Upper lobe of left lung (tissue), 6 donors: ENCODE measurements at places on chromosomes 6 and 20. TPM values are rescaled to one million over a fixed set of nuclear protein-coding genes. Genes with fewer than 3 reads are reported as not detected.

TMC2 gene
- total RNA-seq: 0.57 TPM

DNA sequence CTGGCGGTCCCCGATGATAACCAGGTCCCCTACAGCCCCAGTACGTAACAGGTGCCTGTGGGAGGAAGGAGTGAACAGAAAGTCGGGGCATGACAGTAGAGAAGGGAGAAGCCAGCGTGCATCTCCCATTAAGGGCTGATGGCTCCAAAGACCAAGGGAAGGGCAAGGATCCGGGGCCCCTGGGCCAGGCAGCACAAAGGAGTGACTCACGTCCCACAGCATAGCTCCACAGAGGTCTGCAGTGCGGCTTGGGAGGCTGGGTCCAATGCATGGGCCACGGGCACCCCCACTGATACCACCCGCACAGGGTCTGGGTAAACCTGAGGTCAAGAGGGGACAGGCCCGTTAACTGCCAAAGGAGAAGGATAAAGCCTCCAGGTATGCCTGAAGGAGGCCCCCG is 10.3 kb downstream of the AARS2 start:
- DNase-seq: no peak

TXLNB gene
- total RNA-seq: 1.0 TPM

- DNase-seq: no peak
Observed at GRCh38 chr6:118468682-118469465, 79.2 kb upstream of the PLN start.

- no peak for DNase-seq
Observed at GRCh38 chr6:21377356-21377755, 216.2 kb upstream of the SOX4 start.

DNA sequence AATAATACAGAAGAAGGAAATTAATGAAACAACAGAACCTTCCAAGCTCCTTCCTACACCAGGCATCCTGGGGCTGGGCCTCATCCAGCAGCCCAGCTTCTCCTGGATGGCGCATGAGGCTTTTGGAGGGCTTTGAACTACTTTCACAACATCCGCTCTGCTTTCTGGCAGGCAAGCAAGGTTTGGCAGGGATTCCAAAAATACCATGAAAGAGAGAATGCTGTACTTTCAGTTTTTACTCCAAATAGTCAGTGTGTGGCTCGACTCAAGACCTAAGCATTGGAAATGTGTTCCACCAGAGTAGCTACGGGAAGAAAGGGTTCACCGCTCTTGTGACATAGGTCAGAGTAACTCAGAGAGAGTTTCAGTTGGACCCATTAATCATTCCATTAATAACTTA is 125.4 kb downstream of the OPRM1 start:
- DNase-seq: no peak

AVP gene
- total RNA-seq: not detected

FUT9 gene
- total RNA-seq: not detected

DNA sequence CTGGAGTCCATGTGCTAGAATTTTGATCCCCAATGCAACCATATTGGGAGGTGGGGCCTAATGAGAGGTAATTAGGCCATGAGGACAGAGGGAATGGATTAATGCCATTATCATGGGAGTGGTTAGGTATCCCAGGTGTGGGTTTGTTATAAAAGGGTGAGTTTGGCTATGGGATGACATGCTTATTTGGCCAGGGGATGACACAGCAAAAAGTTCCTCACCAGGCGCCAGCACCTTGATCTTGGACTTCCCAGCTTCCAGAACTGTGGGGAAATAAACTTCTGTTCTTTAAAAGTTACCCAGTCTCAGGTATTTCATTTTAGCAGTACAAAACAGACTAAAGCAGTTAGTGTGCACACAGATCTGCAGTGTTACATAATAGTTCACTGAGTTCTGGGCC is 84.1 kb downstream of the ADGB start:
- no peak for DNase-seq

GRCh38 chr6:28336284-28337120 is 554 bp upstream of the ZSCAN31 start:
- DNase-seq: no peak

MAP3K5 gene
- total RNA-seq: 42.0 TPM

- no peak for DNase-seq
Observed at GRCh38 chr6:11393713-11394627, 143.6 kb upstream of the TMEM170B start.

GRCh38 chr6:70264306-70264705 is 38.6 kb downstream of the COL9A1 start:
- no peak for DNase-seq

TMEM200A gene
- 3.4 TPM for total RNA-seq

DNA sequence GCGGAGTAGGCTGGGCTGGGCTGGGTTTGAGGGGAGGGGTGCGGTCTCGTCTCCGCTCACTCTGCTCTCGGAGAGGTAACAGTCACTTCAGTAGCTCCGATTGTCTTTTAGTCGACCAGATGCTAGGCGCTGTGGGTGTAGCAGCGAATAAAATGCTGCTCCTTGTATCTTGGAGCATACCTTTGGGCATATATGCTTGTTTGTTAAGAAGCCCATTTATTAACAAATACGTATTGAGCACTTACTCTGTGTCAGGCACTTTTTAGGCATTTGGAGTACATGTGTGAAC is 545 bp downstream of the ACTR5 start:
- no peak for DNase-seq

GRCh38 chr6:73107016-73107415 is 118.3 kb downstream of the KHDC1L start:
- DNase-seq: no peak

DNA sequence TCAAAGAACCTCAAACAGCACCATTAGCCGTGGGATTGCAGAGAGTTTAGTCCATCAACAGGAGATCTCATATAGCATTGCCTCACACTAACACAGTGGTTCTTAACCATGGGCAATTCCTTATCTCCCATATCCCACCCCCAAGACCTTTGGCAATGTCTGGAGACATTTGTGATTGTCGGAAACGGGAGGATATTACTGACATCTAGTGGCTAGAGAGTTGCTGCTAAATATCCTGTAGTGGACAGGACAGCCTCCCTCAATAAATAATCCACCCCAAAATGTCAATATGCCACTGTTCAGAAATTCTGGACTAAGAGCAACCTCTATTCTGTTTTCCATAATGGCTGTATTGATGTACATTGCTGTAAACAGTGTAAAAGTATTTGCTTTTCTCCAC is 210.1 kb upstream of the CCN2 start:
- DNase-seq: no peak

CYP39A1 gene
- total RNA-seq: 4.7 TPM

DNA sequence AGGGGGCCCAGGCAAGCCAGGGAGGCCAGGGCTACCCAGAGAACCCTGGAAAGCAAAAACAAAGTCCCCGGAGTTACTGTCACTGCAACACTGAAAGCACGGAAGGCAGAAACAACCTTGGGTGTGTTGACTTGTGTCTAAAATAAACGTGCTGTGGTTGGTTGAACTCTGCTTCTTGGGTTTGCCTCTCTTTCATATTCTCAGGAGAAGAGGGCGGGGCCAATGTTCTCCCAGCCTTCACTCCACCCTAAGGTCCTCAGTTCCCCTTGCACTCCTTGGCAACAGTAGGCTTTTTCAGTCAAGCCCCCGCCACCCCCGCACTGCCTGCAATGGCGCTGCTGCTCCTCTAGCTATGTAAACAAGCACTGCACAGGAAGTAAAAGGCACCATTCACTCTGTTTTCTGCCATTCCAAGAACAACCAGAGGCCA is 60.9 kb downstream of the COL9A1 start:
- DNase-seq: no peak

DNA sequence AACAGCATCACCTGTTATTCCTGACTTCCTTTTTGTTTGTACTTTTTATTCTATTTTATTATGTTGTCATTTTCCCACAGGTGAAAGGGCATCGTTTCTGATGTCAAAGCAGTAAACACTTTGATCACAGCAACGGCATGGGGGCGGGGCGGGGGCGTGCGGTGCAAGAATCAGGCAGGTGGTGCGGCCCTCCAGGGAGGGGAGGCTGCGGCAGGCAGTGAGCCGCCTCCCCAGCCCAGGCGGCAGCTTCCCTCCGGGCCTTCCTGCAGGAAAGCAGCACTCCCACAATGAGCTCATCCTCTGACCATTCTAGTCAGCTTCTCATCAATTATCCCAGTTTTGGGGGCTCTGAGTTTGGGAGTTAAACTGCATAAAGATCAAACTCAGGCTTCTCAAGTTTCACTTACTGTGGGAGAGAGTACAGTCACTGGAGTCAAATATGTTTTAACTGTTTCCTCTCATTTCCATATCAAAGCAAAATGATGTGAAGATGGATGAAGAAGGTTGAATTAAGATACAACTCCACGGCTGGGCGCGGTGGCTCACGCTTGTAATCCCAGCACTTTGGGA is 608.4 kb upstream of the AGPAT4 start:
- no peak for DNase-seq

CLPSL2 gene
- not detected for total RNA-seq

GRCh38 chr6:38391206-38391605 is 248.5 kb downstream of the BTBD9 start:
- no peak for DNase-seq

- no peak for DNase-seq
Observed at GRCh38 chr6:71246596-71246995, 42.0 kb upstream of the OGFRL1 start.

DNA sequence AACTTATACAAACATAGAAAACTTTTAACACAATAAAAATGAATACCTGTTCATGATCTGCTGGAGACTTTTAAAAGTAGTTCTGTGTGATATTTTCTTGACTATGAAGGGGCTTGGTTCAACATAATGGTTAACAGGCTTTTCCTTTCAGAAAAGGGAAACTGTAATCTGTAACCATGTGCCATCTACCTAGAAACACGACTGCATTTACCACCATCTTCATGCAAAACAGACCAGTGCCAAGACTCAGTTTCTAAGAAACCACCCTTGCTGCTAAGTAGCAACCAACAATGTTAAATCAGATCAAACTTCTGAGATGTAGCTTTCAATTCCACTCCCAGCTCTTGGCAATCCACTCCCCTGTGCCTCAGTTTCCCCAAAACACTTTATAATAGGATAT is 15.7 kb downstream of the STAU1 start:
- no peak for DNase-seq

DNA sequence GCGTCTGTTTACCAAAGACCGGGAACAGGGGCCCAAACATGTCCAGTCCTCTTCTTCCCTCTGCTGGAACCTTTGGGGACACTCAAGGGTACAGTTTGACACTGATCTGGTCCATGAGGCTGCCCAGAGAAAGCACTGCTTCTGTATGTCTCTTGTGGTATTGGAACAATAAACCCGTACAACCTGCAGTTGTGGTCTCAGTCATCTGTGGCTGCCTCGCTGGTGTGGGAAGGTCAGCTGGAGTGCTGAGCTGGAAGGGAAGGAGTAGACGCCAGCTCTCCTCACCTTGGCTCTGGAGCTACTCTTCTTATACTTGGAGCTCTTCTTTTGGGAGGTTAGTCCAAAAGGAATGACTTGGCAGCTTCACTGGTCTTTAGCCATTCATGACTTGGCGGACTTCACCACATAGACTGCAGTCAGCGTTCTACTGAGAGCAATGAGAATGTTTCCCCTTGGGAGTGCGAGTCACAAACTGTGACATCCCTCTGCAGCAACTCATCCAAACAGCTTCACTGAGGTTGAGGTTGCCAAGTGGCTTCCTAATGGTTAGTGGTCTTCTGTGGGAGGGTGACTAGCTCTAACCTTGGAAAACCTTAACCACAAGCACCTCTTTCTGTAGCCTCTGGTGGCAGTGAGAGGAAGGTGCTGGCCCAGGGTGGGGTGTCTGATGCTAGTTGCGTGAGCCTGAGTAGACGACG is 81.2 kb downstream of the ASXL1 start:
- DNase-seq: peak; percentile 13

- no peak for DNase-seq
Observed at GRCh38 chr20:18727032-18727508, 86.5 kb upstream of the SCP2D1 start.

GRCh38 chr20:54626126-54626525 is 150.7 kb downstream of the DOK5 start:
- no peak for DNase-seq

GRCh38 chr20:4912380-4913142 is 88.7 kb downstream of the SLC23A2 start:
- no peak for DNase-seq

DNA sequence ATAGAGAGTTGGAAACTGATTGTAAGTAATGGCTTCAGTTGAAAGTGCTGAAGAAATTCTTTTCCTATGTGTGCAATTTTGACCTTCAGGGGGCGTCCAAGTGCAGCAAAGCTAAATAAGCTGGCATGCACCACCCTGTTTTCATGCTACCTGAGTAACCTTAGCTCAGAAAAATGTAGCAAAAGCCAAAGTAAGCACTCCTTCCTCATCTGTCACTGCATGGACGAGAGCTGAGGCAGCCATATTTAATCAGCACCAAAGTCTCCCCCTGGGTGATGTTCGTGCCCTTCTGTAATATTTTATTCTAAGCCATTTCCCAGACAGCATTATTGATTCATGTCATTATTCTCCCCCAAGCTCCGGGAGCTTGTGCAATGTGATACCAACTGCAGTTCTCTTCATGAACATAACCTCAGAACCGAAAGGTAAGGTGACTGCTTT is 123.1 kb downstream of the RPS12 start:
- DNase-seq: peak; percentile 30

PLN gene
- total RNA-seq: 2.7 TPM

GRCh38 chr6:108589244-108589791 is 28.6 kb downstream of the FOXO3 start:
- peak; percentile 68 for DNase-seq

EPPIN gene
- not detected for total RNA-seq

OR2B6 gene
- not detected for total RNA-seq

- DNase-seq: no peak
Observed at GRCh38 chr6:33599413-33599938, 19.4 kb upstream of the BAK1 start.

MROH8 gene
- 4.2 TPM for total RNA-seq

GRCh38 chr6:98136333-98136732 is 698.0 kb upstream of the POU3F2 start:
- DNase-seq: no peak

GRCh38 chr20:16404640-16405039 is 168.6 kb downstream of the KIF16B start:
- no peak for DNase-seq

NKAPL gene
- 0.34 TPM for total RNA-seq
